CD14-positive monocyte (primary cell): ENCODE measurements at places on chromosomes 12 and 14.

DNA sequence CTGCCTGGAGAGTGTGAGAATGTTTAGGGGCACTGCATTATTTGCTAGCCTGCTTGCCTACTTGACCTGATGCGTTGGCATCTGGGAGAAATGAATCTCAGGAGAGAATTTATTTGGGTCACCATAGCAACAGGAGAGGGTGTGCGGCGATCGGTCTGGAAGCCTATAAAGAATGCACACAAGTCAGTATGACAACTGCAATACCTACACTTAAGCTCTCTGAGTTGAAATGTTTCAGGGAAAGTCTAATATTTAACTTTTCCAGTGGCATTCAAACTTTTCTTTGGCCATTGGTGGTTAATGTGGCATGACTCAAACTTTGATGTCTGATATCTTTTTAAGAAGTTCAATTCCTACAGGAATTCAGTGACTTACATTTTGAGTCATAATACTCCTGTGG is 205.1 kb downstream of the NEDD1 start:
- no peak for DNase-seq

DNA sequence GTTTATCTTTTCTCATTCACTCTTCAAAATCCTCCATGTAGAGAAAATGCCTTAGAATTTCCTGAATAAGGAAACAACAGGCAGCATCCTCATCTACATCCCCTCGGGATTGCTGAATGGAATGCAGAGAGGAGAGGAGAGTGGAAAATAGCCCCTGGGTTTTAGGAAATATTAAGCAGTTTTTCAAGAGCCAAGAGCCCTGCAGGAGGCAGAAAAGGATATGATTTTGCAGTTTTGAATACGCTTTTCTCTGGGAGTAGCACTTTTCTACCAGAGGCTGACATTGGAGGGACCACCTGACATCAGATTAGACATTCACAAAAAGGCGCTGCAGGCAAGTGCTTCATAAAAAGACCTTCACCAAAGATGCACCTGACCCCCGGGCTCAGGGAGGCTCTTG is 362.2 kb upstream of the SFSWAP start:
- DNase-seq = no peak

GRCh38 chr12:129276361-129277060 is 423.2 kb downstream of the GLT1D1 start:
- DNase-seq = no peak

- no peak for DNase-seq
Measured at GRCh38 chr12:130016986-130017385, 113.2 kb upstream of the TMEM132D start.

GRCh38 chr14:104528496-104528895 is 51.1 kb upstream of the C14orf180 start:
- no peak for DNase-seq

DNA sequence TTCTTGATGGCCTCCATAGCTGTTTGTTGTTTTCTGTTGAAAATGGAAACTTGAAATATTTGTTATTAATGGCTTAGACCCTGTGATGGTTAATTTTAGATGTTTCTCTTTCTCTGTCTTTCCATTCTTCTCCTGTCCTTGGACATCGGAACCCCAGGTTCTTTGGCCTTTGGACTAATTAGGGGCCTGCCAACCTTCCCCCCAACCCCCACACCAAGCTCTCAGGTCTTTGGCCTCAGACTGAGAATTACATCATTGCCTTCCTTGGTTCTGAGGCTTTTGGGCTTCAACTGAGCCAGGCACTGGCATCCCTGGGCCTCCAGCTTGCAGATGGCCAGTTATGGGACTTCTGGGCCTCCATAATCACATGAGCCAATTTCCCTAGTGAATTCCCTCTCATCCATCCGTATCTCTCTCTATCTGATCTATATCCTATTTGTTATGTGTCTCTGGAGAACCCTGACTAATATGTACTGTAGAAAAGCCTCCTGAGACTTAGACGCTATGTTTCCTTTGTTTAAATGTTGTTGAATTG is 71.6 kb downstream of the FGD4 start:
- DNase-seq = no peak

DNA sequence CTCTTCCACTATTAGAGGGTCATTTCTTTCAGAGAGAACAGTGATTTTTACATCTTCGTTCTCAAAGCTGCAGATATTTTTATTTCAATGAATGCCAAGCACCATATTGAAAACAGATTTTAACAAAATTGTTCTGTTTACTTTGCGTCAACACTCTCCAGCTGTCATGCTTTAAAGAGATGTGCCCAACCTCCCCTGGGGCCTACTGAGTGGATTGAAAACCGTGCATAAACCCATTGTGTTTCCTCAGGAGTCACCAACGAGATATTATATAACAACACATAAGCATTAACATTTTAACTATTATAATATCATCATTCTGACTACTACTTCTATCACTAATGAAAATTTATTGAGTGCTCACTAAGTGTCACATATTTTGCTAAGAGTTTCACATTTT is 81.6 kb downstream of the MYF5 start:
- no peak for DNase-seq

DNA sequence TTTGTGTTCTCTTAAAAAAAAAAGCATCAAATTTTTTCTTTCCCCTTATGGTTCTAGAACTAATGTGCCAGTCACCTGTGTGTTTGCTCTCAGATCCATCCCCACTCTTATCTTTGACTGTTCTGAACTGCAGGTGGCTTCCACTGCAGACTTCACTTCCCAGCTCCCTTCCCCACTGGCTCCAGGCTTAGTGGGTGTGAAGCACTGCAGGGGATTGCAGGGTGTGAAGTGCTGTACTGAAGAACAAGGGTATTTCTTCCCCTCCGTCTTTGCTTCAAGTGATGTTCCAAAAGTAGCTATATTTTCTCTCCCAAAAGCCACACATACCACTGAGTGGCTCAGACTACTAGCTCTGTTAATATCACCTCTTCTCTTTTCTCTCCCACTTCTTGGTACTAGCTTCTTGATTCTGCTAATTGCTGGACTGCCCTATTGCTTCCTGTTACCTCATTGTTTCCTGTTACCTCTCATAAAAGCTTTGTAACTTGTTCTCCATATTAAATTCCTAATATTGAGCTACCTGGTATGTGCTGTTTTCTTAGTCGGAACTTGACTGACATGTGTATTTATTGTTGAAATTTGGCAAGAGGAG is 115.4 kb upstream of the PRICKLE1 start:
- no peak for DNase-seq

DNA sequence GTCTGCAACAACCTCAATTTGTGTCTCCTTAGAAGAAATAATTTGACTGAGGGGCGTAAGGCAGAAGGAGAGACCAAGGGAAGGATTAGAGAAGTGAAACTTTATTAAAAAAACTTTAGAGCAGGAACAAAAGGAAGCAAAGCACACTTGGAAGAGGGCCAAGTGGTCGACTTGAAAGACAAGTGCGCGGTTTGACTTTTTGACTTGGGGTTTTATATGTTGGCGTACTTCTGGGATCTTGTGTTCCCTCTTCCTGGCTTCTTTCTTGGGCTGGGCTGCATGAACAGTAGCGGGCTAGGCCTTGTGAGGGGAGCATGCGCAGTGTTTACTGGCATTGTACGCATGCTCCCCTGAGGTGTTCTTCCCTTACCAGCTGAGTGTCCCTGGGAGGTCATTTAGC is 369.3 kb upstream of the DCN start:
- peak; percentile 42 for DNase-seq

GRCh38 chr12:56839915-56840325 is 76.8 kb downstream of the HSD17B6 start:
- DNase-seq = peak; percentile 29

DNA sequence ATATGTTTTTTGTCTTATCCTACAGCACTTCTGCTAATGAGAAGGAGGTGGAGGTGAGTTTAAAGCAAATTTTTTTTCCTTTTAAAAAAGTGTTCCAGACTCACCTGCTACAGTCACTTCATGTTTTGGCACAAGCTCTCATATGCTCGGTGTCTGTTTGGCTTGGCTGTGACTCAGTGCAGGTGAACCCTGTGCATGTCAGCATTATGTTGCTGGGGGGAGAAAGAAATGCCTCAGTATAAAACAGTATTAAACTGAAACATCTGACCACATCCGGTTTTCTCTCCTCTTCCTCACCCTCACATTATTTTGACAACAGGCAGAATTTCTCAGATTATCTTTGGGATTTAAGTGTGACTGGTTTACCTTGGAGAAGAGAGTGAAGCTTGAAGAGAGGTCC is 105.2 kb downstream of the DNAI7 start:
- no peak for DNase-seq

DNA sequence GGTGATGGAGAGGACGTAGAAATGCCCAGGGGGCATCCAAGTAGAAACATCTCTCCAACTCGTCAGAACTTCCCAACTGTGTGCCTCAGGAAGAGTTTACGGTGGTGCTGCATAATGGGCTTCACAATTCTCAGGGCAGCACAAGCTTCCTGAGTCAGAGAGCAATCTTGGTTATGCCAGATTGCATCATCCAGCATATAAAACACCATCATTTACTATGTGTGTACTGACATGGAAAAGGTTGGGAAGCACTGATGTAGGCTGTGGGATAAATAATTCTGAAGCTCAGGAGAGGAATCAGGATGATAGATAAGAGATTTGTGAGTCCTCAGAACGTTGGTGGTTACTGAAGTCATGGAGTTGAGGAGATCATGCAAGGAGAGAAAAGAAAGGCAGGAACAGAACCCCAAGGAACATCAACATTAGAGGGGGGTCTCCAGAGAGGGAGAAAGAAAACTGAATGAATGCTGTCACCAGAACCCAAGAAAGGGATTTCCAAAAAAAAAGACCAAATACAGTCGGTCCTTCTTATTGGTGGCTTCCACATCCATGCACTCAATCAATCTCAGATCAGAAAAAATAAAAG is 4.7 kb upstream of the NCKAP5L start:
- DNase-seq = no peak

- no peak for DNase-seq
Measured at GRCh38 chr14:77990337-77990736, 179.8 kb upstream of the NRXN3 start.

DNA sequence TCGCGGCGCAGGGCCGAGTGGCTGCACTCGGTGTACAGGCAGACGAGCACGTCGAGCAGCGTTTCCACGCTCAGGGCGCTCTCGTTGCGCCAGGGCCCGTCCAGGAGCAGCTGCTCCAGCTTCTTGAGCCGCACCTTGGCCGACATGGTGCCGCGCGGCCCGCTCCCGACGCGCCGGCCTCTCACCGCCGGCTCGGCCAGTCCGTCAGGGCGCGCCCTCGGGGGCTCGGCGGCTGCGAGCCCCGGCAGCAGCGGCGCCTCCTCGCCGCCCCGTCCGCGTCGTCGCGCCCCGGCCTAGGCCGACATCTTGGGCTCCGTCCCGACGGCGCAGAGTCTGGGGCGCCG is 349 bp downstream of the CDC42BPB start:
- DNase-seq = no peak

DNA sequence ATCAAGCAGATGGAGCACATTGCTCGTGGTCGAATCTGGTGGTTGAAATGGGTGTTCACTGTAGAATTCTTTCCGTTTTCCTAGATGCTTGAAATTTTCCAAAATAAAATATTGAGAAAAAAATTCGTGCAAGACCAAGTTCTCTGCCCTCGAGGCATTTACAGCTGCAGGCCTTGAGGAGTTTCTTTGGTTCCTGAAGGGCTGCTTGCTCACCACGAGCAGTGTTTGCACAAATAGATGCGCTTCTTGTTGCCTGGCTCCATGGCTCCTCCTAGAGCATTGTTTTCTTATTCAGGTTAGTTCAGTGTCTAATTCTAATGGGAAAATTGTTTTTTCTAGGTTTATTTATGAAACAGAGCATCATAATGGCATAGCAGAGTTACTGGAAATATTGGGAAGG is 74.5 kb upstream of the DYNC1H1 start:
- DNase-seq = no peak

GRCh38 chr12:59651229-59651920 is 55.5 kb downstream of the SLC16A7 start:
- DNase-seq = no peak

- DNase-seq = peak; percentile 99
Measured at GRCh38 chr14:103118663-103119404, 4.4 kb upstream of the TNFAIP2 start.
